ENCODE measurements at places on chromosomes 7 and 10.

GRCh38 chr7:45971171-45971570, 50.1 kb upstream of the IGFBP3 start:
- no peak for DNase-seq

DNA sequence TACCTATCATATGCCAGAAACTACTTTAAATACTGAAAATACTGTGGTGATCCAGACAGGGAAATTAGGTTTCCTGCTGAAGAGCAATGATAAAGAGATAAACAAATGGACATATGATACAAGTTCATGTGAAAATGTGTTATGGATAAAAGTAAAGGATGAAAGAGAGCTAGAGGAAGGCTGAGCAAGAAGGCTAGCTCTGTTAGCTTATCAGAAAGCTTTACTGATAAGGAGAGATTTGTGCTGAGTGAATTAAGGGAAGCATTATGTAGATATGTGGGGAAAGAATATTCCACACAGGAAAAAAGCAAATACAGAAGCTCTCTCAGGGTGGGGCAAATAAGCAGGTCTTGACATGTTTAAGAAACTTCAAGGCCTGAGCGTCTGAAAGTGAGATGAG, 308.4 kb downstream of the HDAC9 start:
- no peak for DNase-seq

- no peak for DNase-seq
These were observed 73.2 kb upstream of the GPR158 start for GRCh38 chr10:25101461-25102146.

GRCh38 chr10:127524229-127524628, 24.9 kb upstream of the NPS start:
- DNase-seq, result no peak

- no peak for DNase-seq
These were observed 5.8 kb downstream of the IDE start for GRCh38 chr10:92567952-92568600.

DNA sequence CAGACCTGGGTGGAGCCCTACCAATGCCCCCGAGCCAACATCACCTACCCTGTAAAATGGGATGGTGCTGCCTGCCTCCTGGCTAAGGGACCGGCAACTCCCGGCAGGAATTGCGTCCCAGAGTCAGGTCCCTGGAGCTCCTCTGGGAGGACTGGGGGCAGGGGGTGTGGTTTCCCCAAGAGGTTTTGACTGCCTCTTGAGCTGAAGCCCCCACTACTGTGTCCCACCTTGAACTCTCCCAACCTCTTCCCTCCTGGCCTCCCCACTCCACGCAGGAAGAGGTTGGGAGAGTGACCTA, 1.3 kb downstream of the SH2B2 start:
- no peak for DNase-seq

- no peak for DNase-seq
These were observed 24.0 kb downstream of the COL26A1 start for GRCh38 chr7:101386558-101387231.

DNA sequence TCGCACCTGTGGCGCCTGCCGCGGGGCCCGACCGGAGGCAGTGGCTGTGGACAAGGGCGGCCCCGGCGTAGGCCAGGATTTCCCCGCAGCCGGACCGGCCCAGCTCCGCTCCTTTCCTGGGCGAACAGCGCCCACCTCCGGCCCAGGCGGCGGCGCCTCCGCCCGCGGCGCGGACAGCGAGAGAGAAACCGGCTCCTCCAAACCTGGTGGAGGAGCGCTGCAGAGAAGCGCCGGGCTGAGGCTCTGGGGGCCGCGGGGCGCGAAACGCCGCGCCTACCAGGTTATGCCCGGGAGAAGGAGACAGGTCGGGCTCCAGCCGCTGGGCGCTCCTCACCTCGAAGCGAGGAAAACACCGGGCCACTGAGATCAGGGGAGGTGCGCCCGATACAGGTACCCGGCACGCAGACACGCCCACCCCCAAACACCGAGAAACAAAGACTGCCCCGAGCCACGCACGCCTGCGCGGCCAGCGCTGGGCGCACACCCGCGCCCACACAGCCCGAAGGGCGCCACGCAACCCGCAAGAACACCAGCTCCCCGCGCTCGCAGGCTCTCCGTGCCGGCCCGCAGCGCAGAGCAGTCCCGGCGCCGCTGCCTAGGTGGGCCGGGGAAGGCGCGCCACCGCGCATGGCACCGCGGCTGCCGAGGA, 3.3 kb downstream of the GRID1 start:
- no peak for DNase-seq

Measured in foreskin melanocyte (primary cell).